ENCODE measurements at places on chromosomes 6 and 20.

DNA sequence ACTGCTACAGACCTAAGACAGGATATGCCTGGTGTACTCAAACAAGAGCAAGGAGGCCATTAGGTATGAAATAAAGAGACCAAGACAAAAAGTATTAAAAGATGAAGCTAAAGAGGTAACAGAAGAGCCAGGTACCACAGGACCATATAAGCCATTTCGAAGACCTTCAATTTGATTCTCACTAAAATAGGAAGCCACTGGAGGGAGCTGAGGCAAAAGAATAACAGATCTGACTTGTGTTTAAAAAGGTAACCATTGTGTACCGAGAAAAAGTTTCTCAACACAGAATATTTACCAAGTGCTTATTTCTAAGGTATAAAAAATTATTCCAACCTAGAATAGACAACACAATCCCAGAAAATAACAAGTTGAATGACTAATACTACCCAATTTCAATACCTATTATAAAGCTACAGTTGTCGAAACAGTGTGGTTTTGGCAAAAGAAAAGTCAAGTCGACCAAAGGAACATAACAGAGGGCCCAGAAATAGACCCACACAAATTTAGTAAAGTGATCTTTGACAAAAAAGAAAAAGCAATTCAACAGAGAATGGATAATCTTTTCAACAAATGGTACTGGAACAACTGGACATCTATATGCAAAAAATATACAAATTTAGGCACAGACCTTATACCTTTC is 125.3 kb upstream of the DST start:
- no peak for DNase-seq

DNA sequence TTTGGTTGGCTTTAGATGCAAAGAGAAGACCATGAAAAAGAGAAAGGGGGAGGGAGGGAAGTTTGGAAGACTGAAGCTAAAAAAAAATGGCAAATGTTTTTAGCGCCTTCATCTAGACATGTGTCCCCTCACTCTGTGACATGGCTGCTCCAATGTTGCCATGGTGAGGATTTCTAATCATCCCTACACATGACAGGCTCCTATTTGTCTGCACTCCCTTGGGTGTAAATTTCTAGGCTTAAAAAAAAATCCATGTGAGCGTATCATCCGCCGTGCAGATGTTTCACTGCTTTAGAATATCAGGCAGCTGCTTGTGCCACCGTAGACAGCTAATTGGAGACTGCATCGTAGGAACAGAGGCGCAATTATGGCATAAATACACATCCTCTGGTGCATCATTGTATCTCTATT is 761.1 kb upstream of the MMS22L start:
- DNase-seq, result no peak

DNA sequence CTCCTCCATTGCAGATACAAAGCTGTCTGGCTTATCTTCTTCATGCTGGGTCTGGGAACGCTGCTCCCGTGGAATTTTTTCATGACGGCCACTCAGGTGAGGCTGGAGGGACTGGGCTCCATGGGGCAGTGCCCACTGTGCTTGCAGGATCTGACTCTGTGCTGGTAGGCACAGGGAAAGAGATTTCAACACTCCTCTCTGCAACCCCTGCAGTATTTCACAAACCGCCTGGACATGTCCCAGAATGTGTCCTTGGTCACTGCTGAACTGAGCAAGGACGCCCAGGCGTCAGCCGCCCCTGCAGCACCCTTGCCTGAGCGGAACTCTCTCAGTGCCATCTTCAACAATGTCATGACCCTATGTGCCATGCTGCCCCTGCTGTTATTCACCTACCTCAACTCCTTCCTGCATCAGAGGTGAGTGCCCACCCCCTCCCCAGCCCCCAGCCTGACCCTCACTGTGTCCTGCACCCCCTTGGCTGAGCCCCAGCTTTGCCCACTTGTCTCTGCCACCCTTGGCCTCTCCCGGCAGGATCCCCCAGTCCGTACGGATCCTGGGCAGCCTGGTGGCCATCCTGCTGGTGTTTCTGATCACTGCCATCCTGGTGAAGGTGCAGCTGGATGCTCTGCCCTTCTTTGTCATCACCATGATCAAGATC is 6.1 kb downstream of the SLC29A1 start:
- no peak for DNase-seq

DNA sequence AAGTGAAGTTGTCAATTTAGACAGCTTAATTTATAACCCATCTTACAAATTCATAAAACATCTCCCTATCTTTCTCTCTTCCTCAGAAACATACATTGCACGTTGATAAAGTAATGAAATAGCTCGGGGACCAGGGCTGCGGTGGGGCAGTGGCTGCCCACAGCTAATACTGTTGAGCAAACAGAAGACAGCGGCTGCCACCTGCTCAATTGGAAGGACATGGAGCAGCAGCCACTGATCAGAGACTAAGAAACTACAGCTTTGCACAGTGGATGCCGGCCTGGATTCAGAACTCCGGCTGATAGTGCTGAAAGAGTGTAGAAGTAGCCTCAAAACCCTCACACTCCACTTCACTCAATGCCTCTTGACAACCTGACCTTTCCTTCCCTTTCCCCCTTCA is 157.9 kb upstream of the PDE10A start:
- DNase-seq, result no peak

DNA sequence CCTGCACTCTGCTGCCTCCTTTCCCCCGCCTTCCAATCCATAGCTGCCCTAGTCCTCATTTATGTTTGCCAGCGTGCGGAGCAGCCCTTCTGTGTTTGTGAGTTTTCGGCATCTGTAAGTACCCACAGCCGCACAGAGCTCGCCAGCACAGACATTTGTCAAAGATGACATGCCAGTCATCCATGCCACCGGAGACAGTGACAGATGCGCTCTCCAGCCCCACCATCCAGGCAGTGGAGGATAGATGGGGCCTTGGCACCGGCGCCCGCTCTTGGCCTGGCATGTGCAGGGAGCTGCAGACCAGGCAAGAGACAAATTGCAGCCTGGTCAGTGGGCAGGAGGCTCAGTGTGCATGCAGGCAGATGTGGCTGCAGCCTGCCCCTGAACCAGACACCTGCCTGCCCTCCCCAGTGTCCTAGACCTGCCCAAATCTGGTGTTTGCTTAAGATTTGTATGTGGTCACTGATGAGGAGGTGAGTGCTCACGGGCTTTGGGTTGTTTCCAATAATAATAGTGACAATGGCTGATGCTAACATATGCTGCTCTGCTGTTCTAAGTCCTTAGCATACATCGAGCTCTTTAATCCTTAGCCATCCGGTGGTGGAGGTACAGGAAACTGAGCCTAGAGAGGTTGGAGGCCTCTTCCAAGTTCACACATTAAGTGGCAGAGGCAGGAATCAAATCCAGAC is 78.1 kb downstream of the UNC5CL start:
- DNase-seq, result peak; percentile 88

DNA sequence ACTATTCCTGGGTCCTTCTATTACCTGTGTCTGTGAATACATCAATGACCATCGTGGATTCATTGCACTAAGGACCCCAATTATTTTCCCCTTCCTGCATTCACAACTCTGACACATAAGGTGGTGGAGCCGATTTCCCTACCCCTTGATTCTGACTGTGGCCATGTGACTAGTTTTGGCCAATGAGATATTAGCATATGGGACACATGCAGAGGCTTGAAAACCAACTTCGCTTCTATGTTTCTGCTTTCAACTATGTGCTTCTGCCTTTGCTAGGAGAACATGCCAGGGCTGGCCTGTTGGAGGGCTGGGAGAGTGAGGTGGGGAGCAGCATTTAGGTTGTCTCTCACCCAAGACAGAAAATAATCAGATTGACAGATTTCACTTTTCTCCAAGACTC is 483.1 kb upstream of the JAG1 start:
- DNase-seq, result no peak

- DNase-seq, result no peak
Measured at GRCh38 chr20:10005885-10006284, 28.9 kb upstream of the ANKEF1 start.

GRCh38 chr6:45710304-45710821 is 305.3 kb downstream of the CLIC5 start:
- no peak for DNase-seq

- no peak for DNase-seq
Measured at GRCh38 chr6:163904186-163904585, 489.7 kb downstream of the QKI start.

DNA sequence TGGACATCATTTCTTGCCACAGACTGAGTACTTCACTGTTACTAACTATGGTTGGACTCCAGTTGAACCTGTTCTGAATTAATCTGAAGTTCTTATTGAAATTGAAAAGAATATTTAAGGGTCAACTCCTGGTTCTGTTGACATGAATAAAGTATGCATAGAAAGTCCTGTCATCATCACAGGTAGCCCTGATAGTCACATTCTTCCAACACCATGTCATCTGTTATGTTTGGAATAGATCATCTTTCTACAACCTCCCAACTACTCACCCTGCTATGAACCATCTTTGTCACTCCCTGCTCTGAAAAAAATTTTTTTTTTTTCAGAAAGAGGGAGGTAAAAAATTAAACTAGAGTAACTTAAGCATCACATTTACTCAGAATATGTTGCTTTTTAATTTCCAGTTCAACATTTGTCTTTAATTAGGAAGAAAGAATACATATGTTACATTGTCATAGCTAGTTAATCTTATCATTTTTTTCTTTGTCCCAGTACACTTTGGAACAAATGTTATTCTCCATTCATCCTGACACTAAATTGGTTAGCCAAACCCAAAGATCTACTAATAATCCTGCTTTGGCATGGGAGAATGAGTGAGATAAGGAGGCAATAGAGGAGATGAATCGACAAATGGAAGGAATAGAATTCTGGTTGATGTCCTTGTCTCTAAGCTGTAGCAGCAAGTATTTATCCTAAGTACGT is 775.1 kb upstream of the NRSN1 start:
- DNase-seq, result no peak

- DNase-seq, result no peak
Measured at GRCh38 chr20:53625311-53626129, 31.9 kb upstream of the ZNF217 start.

Measured in esophagus muscularis mucosa (tissue), 4 donors.